ENCODE measurements at places on chromosomes 7 and 10. TPM values are rescaled to one million over a fixed set of nuclear protein-coding genes. Genes with fewer than 3 reads are reported as not detected.

Gene AKR1E2
- 8.4 TPM for total RNA-seq

DNA sequence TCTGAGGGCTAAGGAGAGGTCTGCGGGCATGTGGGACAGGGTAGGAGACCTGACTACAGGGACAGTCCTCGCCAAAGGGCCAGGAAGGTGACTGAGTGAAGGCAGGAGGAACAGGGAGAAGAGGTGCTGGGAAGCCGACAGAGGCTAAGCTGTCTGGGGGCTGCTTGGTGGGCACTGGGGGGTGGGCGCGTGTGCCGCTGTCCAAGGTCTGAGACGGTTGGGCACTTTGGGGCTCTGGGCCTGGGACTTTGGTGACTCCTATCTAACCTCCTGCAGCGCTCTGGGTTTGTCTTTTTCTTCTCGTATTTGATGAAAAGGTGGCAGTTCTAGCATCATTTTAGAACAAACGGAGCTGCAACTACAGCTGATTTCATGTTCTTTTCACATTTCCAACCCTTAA lies 141.5 kb downstream of the C10orf105 start:
- no peak for DNase-seq

- DNase-seq = no peak
Measured at GRCh38 chr7:158789842-158790241, 39.5 kb downstream of the ESYT2 start.

DNA sequence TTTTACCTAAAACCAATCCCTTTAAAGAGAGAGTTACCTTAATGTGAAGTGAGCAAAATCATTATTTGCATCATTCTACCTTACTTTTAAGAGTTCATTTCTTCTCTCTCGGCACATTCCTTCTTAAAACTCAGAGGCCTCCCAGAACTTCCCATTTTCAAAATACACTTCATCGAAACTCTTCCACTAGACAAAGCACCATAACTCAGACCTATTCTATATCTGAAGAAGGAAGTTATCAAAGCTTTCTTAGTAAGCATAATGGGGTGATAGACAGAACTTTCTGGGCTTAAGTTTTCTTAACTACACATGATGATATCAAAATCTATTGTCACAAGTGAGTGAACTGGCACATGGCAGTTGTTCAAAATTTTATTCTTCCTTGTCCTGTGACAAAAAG lies 24.6 kb upstream of the GNAT3 start:
- DNase-seq = no peak

- no peak for DNase-seq
Measured at GRCh38 chr7:38318803-38319416, 45.5 kb upstream of the TARP start.

Data from mesothelial cell of epicardium (in vitro differentiated cells).